ENCODE measurements at places on chromosomes 2 and 18.

DNA sequence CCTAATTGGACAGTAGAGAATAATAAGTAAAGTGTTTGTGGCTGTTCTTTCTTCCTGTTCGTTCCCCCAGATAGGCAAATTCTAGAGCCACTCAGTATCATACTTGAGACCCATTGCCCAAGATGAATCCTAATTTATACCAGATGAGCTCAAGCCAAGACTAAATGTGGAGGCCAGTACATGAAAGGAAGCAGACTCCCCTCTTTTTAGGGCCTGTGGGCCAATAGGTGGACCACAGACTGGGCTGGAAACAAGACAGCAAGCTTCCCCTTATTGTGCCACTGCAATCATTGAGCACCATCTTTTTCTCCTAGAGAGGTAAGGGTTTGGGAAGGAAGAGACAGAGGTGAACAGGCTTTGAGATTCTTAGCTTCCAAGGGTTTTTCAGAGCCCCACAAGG is 141.9 kb downstream of the MGAT5 start:
- DNase-seq, result no peak

- no peak for DNase-seq
Observed at GRCh38 chr2:181178823-181179412, 198.5 kb downstream of the UBE2E3 start.

DNA sequence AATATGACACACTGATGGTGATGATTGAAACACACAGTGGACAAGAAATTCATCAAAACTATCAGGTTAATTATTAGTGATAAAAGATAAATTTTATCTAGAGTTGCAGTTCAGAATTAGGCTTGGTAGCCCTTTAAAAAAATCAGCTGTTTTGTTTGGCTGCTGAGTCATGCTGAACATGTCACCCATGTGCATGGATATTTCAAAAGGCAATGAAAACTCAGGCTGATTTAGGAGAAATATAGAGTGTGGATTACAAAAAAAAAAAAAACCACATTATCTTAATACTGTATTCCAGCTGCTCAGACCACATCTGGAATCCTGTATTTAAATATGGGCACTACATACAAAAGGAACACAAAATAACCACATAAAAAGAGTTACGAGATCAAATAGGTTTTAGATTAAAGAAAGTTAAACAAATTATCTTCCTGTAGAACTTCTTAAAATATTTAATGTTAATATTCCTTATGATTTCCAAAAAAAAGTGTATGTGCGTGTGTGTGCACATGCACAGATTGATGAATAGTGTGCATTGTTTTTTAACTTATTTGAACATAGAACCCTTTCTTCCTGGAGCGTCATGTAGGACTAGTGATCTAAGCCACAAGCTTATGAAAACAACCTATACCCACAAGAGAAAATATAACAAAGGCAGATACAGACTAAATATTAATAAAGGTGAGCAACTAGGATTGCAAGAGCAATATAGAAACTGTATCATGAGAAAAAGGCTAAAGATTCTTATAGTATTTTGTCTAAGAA is 186.2 kb downstream of the STK39 start:
- DNase-seq, result no peak

GRCh38 chr18:36496022-36496421 is 198.5 kb downstream of the FHOD3 start:
- DNase-seq, result no peak

- no peak for DNase-seq
Observed at GRCh38 chr2:74003494-74004211, 18.9 kb downstream of the TET3 start.

- no peak for DNase-seq
Observed at GRCh38 chr2:130823886-130824491, 12.7 kb upstream of the ARHGEF4 start.

DNA sequence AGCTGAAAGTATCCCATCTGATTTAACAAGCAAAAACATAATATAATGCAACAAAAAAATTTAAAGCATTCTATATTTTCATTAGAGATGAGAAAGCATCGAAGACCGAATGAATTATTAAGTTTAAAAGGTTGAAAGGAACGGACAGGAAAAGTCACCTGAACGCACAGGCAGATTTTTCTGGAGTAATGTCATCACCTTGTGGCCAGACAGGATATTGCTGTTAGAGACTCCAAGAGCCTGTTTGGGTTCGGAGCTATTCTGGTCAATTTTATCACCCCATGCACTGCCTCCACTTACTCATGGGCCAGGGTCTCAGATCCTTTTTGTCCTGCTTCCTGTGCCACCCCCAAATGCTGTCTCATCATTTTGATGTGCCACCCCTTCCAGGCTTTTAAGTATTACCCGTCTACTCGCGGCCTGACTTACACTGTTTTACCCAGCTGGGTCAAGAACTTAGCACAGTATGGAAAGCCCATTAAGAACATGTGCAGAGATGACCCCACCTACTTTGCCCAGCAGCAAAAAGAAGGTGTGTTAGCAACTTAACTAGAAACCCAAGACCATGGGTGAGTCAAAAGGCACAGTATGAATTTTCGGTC is 27.3 kb downstream of the GKN2 start:
- no peak for DNase-seq

- no peak for DNase-seq
Observed at GRCh38 chr2:234850818-234851217, 101.0 kb upstream of the SH3BP4 start.

- no peak for DNase-seq
Observed at GRCh38 chr2:142299021-142299420, 168.2 kb upstream of the LRP1B start.

GRCh38 chr2:110149330-110150220 is 34.0 kb upstream of the MALL start:
- DNase-seq, result no peak

DNA sequence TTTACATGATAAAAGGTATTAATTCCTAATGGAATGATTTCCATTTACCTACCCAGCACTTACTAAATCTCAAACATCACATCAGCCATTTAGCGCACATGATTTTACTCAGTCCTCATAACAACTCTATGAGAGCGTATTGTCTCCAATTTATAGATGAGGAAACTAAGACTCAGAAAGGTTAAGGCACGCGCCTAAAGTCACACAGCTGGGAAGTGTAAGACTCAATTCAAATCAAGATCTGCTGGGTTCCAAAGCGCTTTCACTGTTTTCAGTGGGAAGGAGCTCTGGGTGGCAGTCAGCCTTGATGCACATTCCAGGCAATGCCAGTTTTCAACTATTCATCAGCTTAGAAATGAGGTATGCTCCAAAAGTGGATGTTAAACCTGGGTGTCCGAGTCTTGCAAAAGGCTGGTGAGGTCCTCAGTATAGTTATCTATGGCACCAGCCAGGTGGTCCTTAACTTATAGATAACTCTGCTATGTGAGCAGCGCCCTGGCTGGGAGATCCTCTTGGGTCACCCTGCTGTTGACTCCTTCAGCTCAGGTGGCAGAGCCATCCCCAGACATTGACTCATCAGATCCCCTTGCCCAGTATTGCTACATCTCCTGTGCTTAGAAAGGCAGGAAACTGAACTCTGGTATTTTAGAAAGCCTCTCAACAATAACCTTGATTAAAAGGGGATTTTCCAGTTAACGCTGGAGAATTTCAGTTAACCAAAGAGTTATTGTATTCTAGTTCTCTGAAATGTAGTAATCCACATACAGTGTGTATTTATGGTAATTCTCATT is 47.1 kb downstream of the SLC4A1AP start:
- DNase-seq, result no peak

DNA sequence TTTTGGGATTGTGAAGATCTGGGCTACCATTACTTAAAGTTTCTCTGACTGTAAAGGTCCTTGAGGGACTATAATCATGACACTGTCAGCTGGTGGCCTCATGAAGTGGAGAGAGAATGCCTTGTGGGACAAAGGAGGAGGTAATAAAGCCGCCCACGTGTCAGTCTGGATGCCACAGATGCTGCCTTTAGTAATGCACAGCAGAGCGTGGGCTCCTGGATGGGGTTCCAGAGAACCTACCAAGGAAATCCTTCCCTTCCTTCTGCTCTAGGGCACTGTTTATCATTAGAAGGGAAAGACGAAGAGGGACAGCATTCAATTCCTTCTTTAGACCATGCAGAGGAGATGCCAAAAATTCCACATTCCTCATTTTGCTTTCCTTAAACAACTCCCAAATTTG is 63.5 kb downstream of the COL5A2 start:
- no peak for DNase-seq

- DNase-seq, result peak; percentile 7
Observed at GRCh38 chr2:75064691-75065396, 106.4 kb downstream of the POLE4 start.

- DNase-seq, result no peak
Observed at GRCh38 chr18:55268151-55268601, 308.9 kb upstream of the CCDC68 start.

- peak; percentile 5 for DNase-seq
Observed at GRCh38 chr2:237122214-237122666, 36.6 kb downstream of the COPS8 start.

DNA sequence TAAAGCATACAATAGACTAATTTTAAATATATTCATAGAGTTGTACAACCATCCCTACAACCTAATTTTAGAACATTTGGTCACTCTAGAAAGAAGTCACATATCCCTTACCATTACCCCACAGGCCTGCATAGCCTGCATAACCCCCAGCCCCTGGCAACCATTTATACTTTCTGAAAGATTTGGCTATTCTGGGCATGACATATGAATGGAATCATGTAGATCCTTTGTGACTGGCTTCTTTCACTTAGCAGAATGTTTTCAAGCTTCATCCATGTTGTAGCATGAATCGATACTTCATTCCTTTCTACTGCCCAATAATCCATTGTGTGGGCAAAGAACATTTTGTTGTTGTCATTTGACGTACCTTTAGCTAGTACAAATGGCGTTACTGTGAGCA is 151.5 kb downstream of the WDSUB1 start:
- DNase-seq, result no peak

GRCh38 chr18:73782405-73782804 is 365.2 kb downstream of the FBXO15 start:
- DNase-seq, result no peak

- no peak for DNase-seq
Observed at GRCh38 chr18:7686278-7686677, 119.2 kb downstream of the PTPRM start.

DNA sequence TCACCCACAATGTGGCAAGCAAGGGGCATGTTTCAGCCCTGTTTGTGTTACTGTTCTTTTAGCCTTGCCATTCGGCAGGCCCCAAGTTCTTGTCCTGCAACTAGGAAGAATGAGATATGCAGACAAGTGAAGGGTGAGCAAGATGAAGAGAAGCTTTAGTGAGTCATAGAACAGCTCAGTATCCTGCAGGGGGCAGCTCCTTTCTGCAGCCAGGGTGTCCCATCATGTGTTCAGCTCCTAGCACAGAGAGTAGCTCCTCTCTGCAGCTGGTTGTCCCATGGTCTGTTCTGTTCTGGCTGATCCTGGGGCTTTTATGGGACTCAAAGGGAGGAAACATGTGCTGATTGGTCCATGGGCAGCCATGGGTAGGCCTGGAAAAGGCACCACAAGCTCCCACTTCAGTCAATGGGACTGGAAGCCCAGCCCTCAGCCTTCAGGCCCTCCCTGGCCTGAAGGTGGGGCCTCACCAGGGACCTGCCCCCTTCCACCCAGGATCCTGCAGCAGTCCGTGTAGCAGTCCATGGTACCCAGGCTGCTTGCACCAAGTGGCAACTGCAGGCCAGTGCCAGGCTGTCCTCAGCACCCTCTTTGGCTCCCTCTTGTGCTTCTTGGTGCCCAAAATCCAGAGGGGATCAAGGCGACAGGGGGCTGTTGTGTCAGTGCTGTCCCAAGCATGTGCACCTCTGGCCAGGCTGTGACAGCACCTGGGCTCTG is 326.4 kb downstream of the NR4A2 start:
- no peak for DNase-seq

All from GDM1 (cell line).